Brain pericyte (primary cell): ENCODE measurements at places on chromosomes 6 and 20.

DNA sequence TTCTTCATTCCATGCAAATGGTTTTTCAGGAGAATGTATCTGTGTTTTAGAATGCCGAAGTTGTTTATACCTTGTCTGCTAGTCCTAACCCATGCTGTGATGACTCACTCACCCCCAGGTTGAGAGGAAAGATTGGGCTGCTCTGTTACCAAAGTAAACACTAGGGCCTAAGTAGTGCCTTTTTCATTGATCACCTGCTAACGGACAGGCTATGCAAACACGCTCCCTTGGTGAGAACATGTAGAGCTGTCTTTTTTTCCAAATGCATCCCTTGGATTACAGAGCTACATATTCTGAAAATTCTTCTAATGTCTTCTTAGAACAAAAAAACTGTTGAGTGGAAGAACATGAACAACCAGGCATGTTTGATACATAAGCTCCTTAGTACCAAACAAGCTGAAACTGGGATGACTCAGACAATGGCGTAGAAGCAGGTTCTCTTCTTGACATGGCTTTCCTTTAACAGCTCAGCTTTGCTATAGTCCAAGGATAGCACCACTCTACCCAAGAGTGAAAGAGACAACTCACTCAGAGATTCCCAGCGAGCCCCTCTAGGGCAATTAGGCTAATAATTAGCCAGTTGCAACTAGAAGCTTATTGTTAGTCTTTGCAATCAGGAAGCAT is 20.5 kb downstream of the PERP start:
- peak; percentile 75 for DNase-seq

GRCh38 chr20:33162753-33163152 is 5.2 kb upstream of the BPIFA2 start:
- DNase-seq = no peak

DNA sequence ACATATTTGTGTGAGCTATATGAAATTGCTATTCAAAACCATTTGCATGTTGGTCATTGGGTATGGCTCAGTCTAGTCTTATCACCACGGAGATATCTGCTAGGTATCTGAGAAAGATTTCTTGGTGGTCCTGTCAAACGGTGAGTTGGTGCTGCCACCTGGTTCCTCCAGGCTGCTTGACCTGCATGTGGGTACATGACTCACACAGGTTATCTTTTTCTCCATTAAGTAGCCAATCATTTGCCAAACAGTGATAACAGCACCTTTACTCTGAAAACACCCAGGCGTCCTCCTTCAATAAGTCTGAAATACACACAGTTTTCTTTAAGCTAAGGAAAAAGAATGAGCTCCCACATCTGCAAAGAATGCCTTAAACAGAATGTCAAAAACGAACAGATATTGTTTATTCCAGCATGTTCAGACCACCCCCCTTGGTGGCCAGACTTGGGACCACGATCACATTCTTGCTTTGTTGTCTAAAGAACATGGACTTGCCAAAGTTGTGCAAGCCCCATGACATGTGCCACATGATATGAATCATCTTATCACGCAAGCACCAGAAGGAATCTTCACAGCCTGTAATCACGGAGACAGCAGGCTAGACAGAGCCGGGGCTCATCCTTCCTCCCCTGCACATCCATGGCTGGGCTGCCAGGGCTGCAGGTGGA is 200.7 kb upstream of the THBS2 start:
- no peak for DNase-seq

GRCh38 chr6:20700375-20700774 is 166.1 kb downstream of the CDKAL1 start:
- no peak for DNase-seq

DNA sequence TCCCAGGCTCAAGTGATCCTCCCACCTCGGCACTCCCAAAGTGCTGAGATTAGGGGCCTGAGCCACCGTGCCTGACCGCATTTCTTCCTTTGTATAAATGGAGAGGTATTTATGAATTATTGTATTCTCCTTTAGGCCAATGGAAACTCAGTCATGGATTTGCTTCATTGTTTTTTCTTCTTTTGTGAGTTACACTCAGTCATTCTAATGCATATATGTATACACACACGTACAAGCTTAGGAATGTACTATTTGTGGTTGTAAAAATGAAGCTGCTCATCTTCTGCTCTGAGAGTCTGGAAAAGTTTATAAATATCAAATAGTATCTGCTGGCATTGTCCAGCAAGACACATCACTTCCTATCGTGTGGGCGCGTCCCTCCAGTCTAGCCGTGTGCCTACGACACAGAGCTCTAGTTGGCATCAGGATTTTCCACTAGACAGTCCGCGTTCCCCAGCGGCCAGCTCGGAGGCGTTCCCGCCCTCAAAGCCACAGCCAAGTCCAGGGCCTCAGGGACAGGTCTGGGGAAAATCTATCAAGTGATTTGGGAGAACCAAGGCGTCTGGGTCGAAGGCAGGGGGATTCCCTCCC is 215.2 kb downstream of the NFATC2 start:
- no peak for DNase-seq

GRCh38 chr20:34282041-34282440 is 21.1 kb downstream of the AHCY start:
- DNase-seq = no peak

DNA sequence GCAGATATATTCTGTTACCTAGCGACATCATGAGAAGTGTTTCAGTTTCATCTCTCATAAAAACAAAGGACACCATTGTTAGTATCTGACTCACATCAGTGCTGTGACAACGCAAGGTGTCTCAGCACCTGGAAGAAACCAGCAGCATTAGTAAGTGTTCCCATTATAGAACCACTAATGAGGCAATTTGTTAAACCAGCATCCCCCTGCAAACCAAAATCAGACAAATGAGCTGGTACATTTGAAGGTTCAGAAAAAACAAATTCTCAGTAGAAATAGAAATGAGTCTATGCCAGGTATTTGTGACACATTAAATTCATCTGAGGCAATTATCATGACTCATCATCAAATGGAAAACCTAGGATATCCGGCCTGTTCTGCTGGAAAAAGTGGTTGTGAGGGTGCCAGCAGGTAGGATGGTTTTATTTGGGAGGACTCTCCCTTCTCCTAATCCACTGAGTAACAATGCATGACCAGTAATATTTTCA is 151.7 kb downstream of the TMEM200A start:
- DNase-seq = no peak

DNA sequence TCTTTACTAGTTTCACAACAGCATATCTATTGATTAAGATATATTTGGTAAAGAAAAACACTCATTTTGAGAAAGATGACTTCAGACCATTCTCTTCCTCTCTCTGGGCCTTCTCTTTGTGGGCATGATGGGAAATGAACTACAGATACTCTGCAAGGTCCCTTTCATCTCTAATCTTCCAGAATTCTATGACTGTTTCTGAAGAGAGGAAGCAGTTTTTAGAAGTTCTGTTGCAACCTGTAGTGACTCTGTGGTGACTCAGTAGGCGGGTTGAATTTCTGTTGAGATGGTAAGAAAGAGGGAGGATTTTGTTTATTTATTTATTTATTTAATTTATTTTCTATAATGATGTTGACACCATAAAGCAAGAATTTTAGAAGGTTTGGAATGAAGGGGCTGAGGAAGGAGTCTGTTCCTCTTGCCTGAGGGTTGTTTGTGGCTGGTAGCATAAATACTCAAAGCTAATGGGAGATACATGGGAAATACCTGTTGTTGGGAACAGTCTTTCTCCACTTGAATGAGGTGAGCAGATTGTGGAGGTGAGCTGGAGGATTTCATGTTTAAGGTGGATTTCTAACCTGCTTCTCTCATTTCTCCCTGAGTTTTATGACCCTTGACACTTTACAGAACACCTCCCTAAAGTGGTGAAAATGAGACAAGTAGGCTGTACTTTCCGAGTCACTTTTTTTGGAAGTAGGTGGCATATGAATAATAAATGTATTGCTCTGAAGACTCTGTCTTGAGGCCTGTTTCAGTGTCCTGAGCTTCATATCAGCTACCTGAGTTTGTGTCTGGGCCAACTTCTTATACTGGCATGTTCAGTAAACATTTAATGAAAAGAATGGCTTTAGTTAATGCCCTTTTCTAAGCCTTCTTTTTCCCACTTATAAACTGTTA is 15.0 kb downstream of the ACSS2 start:
- DNase-seq = no peak

GRCh38 chr6:90285042-90285481 is 11.6 kb downstream of the BACH2 start:
- DNase-seq = no peak

DNA sequence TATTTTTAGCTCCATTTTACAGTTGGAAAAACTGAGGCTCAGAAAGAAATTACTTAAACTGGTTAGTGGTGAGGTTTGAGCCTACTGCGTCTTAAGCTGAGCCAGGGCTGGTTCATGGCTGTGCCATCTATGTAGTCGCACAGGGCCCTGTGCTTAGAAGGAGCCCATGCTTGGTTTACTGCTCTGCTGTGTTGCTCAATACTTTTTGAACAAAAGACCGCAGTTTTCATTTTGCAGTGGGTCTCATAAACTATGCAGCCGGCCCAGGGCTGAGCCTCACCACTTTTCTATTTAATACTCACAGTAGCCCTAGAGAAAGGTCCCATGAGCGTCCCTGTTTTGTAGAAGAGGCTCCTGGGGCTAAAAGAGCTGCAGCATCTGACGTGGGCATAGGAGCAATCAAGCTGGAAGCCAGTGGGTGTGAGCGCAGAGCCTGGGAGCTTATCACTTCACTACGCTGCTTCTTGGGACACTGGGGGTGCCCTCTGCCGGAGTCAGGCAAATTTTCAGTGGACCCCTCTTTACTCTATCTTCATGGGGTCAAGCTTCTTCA is 501 bp downstream of the SIRPB2 start:
- DNase-seq = no peak

DNA sequence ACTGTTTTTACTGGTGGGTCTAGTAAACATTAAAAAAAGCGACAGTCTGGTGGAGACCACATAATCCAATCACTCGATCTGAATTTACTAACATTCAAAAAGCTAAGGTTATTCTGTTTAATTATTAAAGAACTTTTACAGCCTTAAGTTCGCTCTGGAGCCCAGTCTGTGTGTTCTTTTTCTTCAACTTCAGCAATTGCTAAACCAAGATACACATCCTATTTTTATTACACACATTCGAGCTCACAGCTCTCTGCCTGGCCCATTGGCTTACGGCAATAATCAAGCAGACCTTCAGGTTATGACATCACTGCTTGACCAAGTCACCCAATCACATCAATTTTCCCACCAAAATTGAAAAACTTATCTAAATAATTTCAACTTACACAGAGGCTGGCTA is 57.4 kb upstream of the PRSS16 start:
- no peak for DNase-seq

DNA sequence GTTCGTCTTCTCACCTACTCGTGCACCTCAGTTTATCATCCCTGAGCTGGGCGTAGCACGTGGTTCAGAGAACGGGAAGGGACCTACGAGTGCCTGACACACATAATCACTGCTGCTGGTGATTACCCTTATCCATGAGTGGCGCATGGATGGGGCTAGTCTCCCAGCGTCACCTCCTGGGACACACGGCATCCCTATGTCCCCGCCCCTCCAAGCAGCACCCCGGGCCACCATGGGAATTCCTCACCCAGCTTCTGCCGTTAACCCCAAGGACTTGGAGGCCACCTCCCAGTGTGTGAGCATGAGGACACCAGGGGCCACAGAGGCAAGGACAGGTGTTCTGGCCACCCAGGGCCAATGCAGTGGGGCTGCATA is 9.8 kb downstream of the CHRNA4 start:
- no peak for DNase-seq

- DNase-seq = no peak
Observed at GRCh38 chr6:7406743-7407142, 17.1 kb downstream of the RIOK1 start.

- DNase-seq = no peak
Observed at GRCh38 chr6:158963020-158963808, 36.8 kb downstream of the RSPH3 start.
